ENCODE measurements at places on chromosomes 11 and 22.
A peak's percentile ranks its signal among the peaks of the same experiment; 100 is the strongest.

DNA sequence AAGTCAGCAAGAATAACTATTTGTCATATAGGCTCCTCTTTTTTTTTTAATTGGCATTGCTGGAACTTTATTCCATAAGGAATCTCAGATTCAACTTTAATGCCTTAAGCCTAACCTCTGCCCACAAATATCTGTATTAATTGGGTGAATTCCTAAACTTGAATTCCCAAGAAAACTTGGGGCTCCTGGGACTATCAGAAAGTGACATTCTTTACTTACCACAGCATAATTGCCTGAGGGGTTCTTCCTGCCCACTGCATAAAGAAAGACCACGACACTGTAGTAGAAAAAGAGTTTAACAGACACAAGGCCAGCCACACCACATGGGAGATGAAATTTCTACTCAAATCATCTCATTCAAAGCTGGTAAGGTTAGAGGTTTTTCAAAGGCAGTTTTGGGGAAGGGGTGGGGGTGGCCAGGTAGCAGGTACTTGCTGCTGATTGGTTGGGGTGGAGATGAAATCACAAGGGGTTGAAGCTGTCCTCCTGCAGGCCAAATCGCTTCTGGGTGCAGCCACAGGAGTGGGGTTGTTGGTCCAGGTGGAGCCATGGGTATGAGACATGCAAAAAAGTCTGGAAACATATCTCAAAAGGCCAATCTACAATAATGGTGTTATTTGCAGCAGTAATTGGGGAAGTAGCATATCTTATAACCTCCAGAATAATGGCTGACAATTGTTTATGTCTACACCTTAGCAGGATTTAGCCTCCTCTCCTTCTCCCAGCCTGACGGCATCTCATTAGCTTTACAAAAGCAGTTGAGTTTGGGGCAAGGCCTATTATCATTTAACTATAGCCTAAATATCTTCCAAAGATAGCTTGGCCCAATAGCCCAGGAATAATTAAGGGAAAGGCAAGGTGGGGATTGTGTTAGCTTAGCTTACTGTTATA is 4.8 kb upstream of the NLRP10 start:
- no peak for DNase-seq

DNA sequence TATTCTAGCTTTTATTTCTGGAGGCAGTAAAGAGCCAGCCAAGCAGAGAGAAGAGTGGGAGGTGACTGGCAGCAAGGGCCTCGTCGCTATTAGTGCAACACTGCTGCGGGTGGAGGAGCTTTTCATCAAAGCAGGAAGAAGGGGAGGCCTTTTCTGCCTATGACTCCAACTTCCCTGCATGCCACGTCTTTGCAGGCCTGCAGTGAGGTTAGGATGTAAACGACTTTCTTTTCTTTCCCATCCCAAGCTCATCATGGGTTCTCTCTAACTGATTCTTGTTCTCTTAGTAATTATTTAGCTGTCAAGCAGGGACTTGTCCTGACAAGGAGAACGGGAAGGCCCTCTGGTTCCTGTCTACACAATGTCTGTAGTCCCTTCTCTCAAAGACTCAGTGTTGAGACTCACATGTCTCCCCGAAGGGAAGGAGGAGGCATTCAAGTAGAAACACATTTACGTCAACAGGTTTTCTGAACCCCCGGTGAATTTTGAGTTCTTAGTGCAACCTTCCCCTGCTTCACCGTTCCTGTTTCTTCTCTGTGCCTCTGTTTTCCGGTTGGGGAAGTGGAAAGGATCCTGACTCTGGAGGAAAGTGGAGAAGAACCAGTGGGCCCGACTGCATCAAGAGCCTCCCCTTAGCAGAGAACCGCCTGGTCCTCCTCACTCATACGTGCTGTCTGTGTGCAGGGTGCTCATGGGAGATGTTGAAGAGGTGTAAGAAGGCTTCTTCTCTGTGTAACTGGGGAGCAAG is 56.9 kb downstream of the PACS1 start:
- peak; percentile 52 for DNase-seq

- DNase-seq = no peak
Measured at GRCh38 chr22:30574095-30574981, at the start of gene GAL3ST1. TSS of gene GAL3ST1 (minus strand) at chr22:30574665. CDS start at chr22:30557392, 17,273 bp downstream.

GRCh38 chr11:19868281-19868821 is 155.7 kb downstream of the NAV2 start:
- no peak for DNase-seq

DNA sequence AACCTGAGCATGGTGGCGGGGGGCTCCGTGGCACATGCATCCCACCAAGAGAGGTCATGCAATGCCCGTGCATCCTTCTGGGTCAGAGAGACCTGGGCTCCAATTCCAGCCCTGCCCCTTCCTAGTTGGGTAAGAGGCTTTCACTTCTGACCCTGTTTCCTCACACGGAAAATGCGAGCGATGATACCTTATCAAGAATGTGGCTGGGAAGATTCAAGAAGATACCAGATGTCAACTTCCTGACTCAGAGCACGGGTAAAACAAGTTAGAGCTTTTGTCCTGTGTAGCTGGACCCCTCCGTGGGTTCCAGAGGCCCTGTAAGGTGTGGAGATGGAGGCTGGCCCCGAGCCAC is 8.7 kb upstream of the DGKZ start:
- DNase-seq = no peak

- no peak for DNase-seq
Measured at GRCh38 chr11:79525257-79525656, 84.4 kb upstream of the TENM4 start.
